ENCODE measurements at places on chromosomes 13 and 19.
A peak's percentile ranks its signal among the peaks of the same experiment; 100 is the strongest.

- no peak for DNase-seq
These were observed 1465.5 kb downstream of the SLITRK5 start for GRCh38 chr13:89136678-89137077.

DNA sequence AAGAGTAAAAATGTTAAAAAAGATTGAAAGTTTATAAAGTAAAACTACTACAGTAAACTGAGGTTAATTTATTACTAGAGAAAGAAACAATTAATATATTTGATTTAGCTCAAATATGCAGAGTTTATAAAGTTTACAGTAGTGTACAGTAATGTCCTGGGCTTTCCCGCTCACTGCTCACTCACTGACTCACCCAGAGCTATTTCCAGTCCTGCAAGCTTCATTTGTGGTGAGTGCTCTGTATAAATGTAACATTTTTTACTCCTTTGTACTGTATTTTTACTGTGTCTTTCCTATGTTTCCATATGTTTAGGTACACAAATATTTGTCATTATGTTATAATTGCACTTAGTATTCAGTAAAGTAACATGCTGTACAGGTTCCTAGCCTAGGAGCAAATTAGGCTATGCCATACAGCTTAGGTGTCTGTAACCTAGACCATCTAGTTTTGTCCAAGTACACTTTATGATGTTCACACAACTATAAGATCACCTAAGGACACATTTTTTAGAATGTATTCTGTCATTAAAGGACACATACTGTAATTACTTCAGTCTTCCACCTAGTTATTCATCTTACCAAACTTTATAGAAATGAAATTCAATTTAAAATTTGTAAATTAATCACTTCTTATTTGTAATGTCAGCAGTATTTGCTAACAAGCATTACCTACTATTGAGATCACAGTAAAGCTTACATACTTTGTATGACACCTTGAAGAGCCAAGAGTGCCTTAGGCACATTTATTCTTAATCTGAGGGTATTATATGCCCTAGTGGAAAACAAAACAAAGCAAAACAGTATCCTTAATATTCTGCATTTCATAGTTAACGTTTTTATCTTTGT lies 683.4 kb downstream of the PCDH9 start:
- DNase-seq, result no peak

- DNase-seq, result no peak
These were observed 2.6 kb downstream of the GARRE1 start for GRCh38 chr19:34256835-34257558.

DNA sequence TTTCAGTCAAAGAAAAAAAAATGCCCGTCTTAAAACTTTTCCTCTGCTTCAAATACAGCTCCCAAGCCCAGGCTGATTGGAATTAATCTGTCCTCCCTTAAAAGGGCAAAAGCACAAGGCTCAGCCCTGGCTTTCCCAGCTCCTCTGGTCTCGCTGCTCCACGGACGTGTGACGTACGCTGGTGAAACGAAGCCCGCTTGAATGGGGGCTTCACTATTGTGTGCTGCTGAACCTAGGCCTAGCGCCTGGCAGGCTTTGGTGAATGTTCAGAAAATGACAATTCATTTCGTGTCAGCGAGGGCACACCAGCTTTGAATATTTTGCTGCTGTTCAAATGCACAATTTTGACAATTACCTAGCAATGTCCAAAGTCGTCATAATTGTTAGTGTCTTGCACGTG lies 615 bp upstream of the ZNF135 start:
- DNase-seq, result no peak

- DNase-seq, result no peak
These were observed 1.2 kb downstream of the PSPC1 start for GRCh38 chr13:19781526-19781925.

- DNase-seq, result no peak
These were observed 52.5 kb upstream of the RXFP2 start for GRCh38 chr13:31686670-31687425.

- no peak for DNase-seq
These were observed 4.0 kb downstream of the ZBTB32 start for GRCh38 chr19:35708391-35708790.

GRCh38 chr19:4113398-4114088 lies 10.4 kb downstream of the MAP2K2 start:
- no peak for DNase-seq

- DNase-seq, result no peak
These were observed 2.5 kb upstream of the DBP start for GRCh38 chr19:48639483-48640375.

DNA sequence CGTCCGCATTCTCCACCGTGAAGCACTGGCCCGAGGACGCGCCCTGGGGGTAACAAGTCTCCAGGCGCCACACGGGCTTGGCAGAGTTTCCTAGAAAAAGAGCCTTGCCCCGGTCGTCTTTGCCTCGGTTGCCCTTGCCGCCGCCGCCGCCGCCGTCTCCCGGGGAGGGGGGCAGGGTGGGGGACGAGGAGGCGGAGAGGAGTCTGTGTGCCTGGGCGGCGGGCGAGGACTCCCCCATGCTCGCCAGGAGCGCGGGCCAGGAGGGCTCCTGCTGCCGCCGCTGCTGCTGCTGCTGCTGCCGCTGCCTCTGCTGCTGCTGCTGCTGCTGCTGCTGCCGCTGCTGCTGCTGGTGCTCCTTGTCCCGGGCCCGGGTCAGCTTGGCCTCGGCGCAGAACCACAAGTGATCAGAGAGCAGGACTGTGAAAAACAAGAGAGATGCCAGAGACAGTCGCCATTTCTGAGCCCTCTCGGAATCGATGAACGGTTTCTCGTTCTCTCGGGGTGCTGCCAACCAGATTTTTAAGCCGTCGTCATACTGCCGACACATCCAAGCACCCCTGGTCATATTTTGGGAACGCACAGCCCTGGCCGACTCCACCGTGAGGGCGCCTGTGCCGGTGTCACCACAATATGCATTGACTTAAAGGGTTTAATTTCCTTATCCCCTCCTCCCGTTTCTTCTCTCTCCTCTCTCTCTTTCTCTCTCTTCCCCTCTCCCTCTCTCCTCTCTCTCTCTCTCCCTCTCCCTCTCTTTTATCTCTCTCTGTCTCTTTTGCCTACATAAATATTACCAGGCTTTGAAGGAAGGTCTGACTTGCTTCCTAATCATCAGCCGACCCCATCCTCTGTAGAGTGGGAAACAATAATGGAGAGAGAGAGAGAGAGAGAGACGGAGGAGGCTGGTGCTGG lies 349.1 kb downstream of the LIG4 start:
- no peak for DNase-seq

DNA sequence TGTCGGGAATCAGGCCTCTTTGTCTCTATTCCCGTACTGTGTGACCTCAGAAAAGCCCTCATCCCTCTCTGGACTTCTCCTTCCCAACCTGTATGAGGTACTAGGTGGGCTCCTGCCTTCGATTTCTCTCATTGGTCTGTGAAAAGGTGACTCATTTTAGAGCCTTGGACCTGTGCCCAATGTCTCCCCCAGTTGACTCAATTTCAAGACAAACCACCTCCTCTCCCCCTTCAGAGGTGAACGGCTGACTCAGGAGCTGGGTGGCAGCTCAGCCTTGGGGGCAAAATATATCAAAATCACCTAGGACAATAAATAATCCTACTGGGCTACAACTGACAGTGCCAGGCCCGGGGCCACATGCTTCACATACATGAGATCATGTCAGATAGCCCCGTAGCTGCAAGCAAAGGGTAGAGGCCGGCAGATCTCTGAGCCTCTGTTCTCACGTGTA lies 630 bp downstream of the COQ8B start:
- no peak for DNase-seq

GRCh38 chr19:45103156-45103507 lies 10.2 kb downstream of the PPP1R37 start:
- no peak for DNase-seq

- DNase-seq, result no peak
These were observed 31.7 kb downstream of the IER2 start for GRCh38 chr19:13181747-13182388.

GRCh38 chr19:4065430-4066175 lies 1.1 kb downstream of the ZBTB7A start:
- DNase-seq, result peak; percentile 87

- DNase-seq, result no peak
These were observed 1.4 kb downstream of the TDRD3 start for GRCh38 chr13:60398379-60398891.

- no peak for DNase-seq
These were observed 169.1 kb downstream of the SHISA2 start for GRCh38 chr13:25882466-25883357.

DNA sequence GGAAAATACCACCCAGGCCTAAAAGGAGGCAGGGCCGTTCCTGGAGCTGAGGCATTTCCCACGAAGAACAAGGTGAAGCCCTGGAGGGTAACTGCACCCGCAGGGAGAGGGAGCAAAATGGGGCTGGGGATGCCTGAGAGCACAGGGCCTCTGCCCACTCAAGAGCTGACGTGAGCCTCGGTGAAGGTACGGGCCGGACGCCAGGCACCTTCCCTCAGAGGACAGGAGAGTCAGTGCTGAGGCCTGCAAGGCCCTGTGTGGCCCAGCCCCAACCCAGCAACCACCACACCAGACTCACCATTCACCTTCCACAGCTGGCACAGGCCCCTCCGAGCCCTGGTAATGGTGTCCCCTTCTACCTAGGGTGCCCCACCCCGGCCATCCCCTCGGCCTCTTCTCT lies 36.3 kb downstream of the DNMT1 start:
- DNase-seq, result no peak

DNA sequence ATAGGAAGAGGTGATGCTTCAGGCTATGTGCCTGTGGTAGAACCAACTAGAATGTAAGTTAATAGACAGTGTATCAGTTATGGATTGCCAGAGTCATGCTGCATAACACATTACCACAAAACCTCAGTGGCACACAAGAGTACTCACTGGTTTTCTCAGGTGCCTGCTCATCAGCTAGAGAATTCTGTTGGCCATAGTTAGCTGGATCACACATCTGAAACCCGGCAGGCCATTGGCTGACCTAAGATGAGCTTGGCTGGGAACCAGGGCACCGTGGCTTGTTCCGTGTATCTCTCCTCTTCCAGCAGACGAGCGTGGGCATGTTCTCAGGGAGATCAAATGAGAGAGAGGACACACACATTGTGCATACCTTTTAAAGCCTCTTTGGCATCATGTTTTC lies 76.7 kb downstream of the TEX26 start:
- no peak for DNase-seq

- no peak for DNase-seq
These were observed 47.5 kb upstream of the ESD start for GRCh38 chr13:46844431-46844830.

DNA sequence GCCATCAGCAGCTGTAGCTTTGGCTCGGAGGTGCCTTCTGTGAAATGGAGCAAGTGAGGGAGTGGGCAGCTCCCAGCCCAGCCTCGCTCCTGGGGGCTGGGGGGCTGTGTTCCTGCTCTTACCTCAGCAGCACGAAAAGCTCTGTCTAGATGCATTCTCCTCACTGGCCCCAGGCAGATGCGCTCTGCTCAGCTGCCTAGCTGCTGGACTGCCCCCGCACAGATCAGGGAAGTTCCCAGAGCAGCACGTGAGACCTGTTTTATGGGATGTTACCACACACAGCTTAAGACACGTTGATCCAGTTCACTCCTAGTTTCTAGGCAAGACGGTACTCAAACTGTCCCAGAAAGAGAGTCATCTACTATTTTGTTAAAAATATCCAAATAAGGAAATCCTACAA lies 13.6 kb downstream of the LCP1 start:
- no peak for DNase-seq

- DNase-seq, result no peak
These were observed 6.5 kb downstream of the KCTD4 start for GRCh38 chr13:45194081-45194939.

GRCh38 chr13:28478127-28478526 lies 16.8 kb downstream of the FLT1 start:
- DNase-seq, result no peak

DNA sequence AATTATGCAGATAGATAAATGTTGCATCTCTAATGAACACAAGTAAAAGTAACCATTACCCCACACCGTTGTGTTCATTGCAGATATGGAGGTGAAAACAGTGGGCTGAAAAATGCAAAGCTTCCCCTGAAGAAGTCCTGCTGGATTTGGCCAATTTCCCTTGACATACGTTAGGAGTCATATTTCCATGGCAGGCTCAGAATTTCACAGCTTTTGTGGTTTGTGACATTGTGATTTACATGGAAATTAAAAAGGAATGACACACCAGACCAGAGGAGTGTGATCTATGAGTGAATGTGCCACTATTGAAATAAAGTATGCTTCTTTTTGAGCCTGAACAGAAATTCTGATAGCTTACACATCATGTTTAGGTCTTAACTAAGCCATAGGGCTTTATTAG lies 221.1 kb upstream of the TMTC4 start:
- no peak for DNase-seq

DNA sequence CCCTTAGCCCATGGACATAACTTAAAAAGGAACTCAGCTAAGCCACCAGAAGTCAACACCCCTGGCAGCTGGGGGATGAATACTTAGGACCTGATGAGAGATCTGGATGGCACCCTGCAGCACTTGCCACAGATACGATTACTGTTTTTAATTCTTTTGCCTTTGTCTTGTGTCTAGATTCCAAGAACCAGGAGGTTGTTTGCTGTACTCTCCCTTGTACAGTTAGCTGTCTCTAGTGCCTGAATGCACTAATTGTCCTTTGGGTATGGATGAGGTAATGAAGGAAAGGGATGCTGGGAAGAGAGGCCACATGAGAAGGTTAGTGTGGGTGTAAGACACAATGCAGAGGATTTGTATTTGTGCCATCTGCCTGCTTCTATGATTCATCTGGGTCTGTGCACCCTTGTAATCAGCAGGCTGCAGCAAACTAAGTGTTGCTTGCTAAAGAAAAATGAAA lies 385.8 kb downstream of the KCNRG start:
- DNase-seq, result no peak

GRCh38 chr19:12478234-12478941 lies 6.2 kb downstream of the ZNF709 start:
- no peak for DNase-seq

- no peak for DNase-seq
These were observed 1017.6 kb downstream of the PCDH9 start for GRCh38 chr13:66212511-66212910.

GRCh38 chr19:8641908-8642547 lies 11.6 kb downstream of the NFILZ start:
- DNase-seq, result peak; percentile 39

DNA sequence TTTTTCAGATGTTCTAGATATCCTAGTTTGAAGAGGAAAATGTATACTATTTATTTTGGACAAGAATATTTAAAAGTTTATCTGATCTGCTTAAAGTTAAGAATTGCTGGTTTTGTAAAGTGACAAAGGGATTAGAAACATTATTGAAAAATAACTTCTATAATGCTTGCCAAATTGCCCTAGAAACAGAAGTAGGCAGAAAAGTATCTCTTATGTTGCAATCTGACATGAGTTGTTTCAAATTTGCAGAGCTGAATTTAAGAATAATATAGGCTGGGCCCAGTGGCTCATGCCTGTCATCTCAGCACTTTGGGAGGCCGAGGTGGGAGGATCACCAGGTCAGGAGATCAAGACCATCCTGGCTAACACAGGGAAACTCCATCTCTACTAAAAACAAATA lies 777.1 kb downstream of the LIG4 start:
- DNase-seq, result no peak

DNA sequence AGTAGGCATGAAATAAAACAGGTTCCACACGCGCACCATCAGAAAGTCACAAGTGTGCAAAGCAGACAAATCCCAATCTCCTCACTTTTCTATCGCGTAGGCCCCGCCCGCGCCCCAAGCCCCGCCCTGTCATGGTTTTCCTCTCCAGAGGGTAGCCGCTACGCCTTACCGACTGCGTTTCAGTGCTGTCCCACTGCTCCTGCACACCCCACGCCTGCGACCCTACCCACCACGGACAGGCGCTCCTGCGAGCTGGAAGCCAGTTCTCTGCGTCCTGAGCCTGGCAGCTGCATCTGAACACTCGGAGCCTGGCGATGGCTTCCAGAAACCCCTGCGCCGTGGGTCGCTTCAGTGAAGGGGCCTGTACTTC lies 379 bp upstream of the ZNF470 start:
- DNase-seq, result no peak

Data from iPS DF 6.9 (cell line).